Lung microvascular endothelial cell (primary cell): ENCODE measurements at places on chromosomes 11 and 22. TPM values are rescaled to one million over a fixed set of nuclear protein-coding genes. Genes with fewer than 3 reads are reported as not detected.

- no peak for DNase-seq
These were observed 852.6 kb upstream of the RAG2 start for GRCh38 chr11:37450613-37451012.

DNA sequence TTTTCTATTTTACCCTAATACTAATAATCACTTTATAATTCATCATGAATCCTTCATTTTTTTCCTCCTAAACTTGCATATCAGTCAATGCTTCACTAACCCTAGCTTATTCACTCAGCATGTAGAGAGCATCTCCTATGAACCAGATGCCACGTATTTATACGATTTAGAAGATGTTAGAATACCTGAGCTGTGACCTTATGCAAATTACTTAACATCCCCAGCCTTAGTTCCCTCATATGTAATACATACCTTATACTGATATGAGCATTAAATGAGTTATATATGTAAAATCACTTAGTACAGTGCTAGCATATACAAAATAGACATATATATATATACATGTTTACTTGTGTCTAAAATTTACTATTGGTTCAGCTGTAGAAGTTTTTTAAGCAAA is 9.0 kb downstream of the FAM76B start:
- DNase-seq = no peak

GRCh38 chr11:43556612-43557375 is 123.7 kb upstream of the HSD17B12 start:
- no peak for DNase-seq

DNA sequence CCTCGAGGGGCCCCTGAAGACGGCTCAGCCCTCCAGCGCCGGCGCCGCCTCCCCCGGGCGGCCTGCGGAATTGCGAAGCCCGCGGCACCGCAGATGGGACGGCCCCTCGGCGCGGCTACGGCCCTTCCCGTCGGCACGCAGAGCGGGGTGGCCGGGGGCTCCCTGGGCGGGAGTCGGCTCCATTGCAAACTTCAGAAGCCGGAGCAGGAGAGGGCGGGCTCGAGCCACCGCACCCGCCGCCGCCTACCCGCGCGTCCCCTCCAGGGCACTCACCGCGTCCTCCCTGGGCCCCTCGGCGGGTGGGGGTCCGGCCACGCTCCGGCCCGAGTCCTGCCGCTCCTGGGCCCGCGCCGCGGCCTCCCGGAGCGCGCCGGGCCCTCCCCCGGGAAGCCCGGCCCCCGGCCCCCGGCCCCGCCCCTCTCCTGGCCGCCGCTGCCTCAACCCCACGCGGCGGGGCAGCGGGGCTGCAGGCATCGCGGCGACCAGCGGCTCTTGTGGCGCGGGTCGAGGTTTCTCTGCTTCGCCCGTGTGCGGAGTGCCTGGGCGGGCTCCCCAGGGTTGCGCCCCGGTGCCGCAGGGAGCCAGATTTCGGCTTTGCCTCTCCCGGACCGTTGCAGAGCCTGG is at the start of gene PACSIN3:
Gene PACSIN3 (minus strand): TSS at position 359 of the 624 bp plus-strand sequence. CDS start 3,707 bp downstream, outside the sequence.
- peak; percentile 70 for DNase-seq

DNA sequence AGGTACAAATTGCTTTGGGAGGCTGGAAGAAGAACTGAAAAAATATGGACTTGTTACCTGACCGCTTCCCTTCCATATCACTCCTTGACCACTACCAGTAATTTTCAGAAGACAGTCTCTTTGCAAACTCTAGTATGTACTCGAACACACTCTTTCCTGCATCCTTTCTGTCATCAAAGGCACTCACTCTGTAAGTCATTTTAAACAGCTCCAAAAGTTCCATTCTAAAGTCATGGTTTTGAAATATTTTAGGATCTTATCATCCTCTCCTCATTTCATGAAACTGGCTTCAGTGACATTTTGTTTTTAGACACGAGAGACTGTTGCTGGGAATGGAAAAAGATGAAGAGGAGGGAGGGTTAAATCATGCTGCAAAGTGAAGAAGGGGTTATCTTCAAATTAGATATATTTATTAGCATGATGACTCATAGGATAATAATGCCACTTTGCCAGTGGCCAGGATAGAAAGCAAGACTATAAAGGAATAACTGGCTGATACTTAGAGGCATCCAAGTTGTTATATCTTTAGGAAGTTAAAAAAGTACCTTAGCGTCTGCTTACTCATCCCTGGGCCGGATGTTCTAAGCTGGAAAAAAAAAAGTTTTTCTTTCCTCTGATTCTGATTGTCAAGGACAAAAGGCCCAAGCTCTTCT is 549.3 kb downstream of the METTL15 start:
- peak; percentile 58 for DNase-seq

DNA sequence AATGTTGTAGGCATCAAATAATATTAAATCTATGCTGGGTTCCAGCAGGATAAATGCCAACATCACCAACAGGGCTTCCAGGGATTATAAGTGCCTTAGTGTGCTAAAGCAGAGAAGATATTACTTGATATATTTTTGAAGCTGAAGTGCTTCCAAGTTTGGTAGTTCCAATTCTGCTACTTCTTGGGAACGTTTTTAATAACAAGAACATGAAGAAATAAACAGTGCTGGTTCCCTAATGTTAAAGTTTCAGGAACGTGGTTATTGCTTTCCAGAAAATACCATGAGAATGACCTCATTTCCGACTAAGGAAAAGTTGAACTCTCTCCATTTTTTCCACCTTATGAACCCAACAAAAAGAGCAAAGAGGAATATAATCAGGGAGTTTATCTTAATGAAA is 4.6 kb upstream of the RNF185 start:
- no peak for DNase-seq

DNA sequence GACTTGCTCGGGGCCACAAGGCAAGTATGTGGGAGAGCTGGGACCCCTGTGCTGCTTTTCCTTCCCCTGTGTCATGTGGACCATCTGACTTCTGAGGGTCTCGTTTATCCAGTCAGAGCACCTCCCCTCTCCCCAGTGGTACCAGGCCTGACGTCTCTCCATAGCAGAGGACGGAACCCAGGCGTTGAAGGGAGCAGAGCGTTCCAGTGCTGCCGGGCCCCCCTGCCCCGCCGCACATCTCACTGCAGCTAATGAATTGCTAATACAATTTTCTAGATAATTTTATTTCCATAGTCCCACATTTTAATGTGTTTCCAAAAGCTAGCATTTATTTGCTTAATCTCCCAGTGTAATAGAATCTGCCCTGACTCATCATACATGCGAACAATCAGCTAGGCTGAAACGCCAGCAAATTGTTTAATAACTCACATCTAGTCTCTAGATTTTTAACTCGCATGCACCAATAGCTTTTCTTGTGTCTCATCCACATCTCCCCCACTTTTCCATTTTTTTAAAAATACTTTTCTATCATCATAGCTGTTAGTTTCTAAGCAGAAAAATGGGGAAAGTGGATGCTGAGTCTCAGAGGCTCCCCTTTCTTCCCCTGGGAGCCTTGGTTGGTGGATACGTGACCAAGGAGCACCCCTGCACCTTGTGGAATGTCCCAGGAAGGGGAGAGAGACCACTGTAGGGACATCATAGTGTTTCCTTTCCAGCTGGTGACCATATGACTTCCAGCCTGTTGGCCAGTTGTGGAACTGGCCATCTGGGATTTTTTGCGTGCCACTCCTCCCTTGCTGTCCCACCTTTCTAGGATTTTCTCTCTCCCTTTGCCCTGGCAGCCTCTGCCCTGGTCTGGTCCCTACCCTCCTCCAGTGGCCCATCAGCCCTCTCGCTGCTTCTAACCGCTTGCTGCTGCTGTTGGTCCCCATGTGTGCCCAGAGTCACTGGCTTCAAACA is 58.6 kb upstream of the NNMT start:
- no peak for DNase-seq

DNA sequence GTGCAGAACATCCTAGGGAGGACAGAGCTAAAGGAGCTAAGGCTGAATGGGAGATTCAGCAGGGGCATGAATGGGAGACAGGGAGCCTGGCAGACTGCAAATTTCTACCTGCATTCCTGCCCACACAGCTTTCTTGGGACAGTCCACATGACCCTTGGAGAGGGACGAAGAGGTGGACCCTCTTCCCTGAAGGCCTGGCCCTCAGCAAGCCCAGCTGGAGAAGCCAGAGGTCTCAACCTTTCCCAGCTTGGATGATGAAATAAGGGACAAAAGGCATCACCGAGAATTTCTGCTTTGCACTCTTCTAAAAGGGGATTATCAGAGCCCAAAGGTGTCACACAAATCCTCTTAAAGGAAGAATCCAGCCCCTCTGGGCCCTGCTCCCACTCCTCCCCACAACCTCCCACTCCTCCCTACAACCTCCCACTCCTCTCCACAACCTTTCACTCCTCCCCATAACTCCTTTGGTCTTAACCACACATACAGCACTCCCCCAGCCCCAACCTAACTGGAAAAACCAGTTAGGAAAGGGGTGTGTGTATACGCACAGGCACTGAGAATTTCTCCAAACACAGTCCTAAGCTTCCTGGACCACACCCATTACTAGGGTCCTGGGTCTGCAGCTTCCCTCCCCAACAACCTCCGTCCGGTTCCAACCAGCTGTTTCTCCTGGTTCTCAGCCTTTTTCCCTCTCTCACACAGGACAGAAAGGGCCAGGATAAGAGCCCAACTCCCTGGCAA is 38.4 kb downstream of the RPL27A start:
- DNase-seq = no peak

GRCh38 chr11:118572981-118573550 is 857 bp downstream of the ARCN1 start:
- DNase-seq = peak; percentile 18

DNA sequence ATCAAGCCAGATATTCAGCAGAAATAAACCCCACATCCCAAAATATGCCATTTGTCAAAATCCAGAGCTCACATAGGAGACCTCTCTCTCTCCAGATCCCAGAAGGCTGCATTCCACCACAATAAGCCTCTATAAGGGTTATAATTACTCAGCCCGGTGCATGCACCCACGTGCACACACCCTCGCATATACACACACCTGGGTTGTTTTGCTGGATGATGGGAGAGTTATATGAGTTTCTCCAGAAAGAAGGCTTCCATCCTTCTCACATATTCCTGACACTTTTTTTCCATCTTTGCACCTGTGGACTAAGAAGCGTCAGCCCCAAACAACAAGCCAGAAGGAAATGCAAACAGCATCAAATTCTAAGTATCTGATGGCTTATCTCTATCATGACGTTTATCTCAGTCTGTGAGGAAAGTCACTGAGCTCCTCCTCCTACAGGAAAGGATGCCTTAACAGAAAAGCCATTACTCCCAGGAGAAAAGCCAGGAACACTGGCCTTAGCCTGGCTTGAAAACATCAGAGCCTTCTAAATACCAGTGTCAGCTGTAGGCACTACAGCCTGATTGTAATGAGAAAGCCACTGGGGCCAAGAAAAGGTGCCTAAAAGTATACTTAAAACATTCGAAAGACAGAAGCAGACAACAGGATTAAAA is 253.2 kb downstream of the LARGE1 start:
- no peak for DNase-seq

- DNase-seq = peak; percentile 94
These were observed 38.0 kb downstream of the METTL15 start for GRCh38 chr11:28146123-28146751.

DNA sequence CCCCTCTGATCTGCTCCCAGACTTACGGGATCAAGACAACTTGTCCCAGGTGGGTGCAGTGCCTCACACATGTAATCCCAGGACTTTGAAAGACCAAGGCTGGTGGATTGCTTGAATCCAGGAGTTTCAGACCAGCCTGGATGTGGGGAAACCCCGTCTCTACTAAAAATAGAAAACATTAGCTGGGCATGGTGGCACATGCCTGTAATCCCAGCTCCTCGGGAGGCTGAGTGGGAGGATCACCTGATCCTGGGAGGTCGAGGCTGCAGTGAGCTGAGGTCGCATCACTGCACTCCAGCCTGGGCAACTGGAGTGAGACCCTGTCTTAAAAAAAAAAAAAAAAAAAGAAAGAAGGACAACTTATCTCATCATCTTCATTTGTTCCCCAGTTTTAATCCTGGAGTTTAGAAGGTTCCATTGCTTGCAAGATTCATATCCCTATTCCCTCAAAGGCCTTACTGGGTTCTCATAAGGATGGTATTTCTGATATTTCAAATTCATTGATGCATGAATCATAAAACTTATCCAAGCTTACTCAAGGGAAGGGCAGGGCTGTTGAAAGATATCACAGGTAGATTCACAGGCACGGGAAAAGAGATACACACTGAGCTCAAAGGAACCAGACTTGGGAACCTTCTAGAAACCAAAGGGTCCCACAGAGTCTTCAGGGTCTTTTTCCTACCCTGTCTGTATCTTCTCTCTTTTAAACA is 14.6 kb downstream of the ENDOD1 start:
- DNase-seq = no peak

GRCh38 chr11:87548797-87549196 is 511.1 kb downstream of the TMEM135 start:
- no peak for DNase-seq

DNA sequence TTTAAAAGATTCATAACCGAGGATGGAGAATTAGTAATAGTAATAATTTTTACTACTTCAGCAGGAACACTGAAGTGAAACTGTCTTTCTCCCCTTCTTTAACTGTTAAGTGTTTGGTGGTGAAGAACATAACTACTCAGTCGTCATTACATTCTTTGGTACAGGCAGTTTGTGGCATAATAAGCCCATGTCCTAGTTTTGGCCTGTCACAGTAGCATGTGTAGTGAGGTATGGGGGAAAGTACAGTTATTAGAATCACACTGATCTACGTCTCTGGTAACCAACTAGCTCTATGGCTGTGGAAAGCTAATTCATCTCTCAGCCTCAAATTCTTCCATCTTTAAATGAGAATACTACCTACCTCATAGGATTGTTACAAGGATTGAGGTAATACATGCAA is 71.8 kb downstream of the RBFOX2 start:
- no peak for DNase-seq

DNA sequence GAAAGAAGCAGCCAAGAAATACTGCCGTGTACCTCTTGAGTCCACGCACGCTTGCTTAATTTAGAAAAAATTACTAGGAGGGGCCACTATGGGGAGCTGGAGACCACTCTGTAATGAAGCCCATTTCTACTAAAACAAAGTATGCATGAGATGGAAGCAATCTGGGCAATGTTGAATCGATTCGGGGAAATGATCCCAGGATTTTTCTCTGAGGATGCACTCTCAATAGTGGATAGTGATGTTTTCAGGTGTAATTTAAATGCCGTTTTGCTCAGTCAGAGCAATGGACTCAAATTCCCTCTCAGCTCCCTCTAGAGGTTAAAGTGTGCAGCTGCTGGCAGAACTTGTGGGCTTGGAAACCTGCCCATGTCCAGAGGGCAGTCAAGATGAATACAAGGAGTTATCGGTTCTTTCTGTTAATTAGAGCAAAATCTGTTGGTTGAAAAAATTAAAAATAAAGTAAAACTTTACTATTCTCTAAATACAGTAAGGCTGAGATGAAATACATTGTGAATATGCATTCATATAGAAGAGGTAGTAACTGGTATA is 64.1 kb downstream of the ME3 start:
- peak; percentile 80 for DNase-seq

GRCh38 chr11:73193251-73194033 is 24.6 kb upstream of the P2RY2 start:
- no peak for DNase-seq

- peak; percentile 31 for DNase-seq
These were observed 718.8 kb downstream of the CNTN5 start for GRCh38 chr11:99739464-99740089.

HEPN1 gene
- total RNA-seq = under 0.01 and 0.20 TPM in 2 replicates

PANX2 gene
- 0.40 and 0.44 TPM in 2 replicates for total RNA-seq

SMC1B gene
- total RNA-seq = not detected in 2 replicates

CLMP gene
- 0.22 TPM in 1 of 2 replicates, not detected in the other for total RNA-seq

C11orf16 gene
- total RNA-seq = not detected in 2 replicates

MAJIN gene
- not detected in 2 replicates for total RNA-seq

SPI1 gene
- not detected in 2 replicates for total RNA-seq

SREBF2 gene
- total RNA-seq = 36.4 and 47.2 TPM in 2 replicates

EFEMP2 gene
- total RNA-seq = 17.7 and 23.2 TPM in 2 replicates
